Stimulated activated naive CD4-positive, alpha-beta T cell (primary cell): ENCODE measurements at places on chromosomes 16 and 17.

DNA sequence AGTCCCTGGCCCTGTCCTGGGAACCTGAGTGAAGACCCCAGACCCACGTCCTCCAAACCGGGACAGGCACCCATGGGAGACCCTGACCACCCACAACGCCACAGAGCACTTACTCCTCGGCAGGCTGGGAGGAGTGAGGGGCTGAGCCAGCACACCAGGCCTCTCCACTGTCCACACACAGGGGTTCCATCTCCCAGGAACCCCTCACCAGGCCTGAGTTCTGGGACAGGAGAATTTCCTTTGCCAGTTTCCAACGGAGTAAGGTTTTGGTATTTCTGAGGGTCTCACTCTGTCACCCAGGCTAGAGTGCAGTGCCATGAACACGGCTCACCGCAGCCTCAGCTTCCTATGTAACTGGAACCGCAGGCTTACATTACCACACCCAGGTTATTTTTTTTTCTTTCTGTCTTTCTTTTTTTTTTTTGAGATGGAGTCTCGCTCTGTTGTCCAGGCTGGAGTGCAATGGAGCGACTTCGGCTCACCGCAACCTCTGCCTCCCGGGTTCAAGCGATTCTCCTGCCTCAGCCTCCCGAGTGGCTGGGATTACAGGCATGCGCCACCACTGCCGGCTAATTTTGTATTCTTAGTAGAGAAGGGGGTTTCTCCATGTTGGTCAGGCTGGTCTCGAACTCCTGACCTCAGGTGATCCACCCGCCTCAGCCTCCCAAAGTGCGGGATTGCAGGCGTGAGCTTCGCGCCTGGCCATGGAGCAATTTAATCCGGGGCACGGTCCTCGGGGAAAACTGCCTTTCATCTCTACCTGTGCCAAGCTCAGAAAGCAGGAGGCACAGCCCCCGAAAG lies 1.6 kb downstream of the PGAP6 start:
- DNase-seq = peak; percentile 17

DNA sequence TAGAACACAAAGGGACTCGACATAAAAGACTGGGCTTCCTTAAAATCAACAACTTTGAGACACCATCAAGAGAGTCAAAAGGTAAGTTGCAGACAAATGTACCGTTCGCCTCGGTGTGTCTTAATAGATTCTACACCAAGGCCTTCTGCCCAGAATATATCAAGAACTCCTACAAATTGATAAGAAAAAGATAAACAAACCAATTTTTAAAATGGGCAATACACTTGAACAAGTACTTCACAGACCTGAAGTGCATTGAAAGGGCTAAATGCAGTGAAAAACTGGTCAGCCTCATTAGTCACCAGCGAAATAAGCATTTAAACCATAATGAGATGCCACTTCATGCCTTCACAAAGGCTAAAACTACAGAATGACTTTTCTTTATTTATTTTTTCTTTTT lies 20.4 kb upstream of the BAHCC1 start:
- no peak for DNase-seq

GRCh38 chr16:5598793-5599192 lies 501.2 kb upstream of the EEF2KMT start:
- no peak for DNase-seq

DNA sequence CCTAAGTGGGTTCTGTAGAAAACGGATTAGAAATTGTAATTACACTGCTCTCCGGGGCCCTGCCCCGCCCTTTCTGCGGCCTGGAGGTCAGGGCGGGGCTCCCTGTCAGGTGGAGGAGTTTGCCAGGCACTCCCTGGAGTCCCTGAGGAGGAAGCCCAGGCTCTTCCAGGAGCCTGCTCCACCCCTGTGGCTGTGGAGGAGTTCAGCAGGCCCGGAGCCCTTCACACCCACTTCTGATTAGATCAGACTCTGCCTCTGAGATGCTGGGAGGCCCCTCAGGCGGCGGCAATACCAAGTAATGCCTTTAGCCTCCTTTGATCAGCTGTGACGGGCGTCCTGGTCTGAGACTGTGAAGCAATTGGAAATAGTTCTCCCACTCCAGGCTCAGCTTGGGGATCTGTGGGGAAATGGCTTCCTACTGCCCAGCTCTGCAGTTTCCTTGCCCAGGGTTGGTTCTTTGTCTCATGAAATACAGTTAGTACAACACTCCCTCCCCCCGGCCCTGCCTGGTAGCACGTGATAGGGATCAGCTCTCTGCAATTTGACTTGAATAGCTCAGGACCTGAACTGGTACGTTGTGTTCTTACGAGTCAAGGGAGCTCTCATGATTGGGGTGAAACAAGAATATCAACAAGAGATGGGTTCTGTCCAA lies 22.3 kb downstream of the BAIAP2 start:
- no peak for DNase-seq

DNA sequence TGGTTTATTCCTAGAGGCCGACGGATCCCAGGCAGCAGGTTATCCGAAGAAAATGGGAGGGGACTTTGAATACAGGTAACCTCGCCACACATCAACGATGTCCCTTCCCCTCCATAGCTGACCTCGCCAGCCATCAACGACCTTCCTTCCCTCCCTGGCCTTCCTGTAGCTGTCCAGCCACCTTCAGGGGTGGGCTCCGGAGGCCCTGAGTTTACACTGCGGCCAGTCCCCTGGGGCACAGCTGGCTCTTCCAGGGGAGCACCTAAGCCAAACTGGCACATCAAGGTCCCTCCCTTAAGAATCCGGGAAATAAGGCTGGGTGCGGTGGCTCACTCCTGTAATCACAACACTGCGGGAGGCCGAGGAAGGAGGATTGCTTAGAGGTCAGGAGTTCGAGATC lies 10.1 kb upstream of the RPH3AL start:
- DNase-seq = no peak

DNA sequence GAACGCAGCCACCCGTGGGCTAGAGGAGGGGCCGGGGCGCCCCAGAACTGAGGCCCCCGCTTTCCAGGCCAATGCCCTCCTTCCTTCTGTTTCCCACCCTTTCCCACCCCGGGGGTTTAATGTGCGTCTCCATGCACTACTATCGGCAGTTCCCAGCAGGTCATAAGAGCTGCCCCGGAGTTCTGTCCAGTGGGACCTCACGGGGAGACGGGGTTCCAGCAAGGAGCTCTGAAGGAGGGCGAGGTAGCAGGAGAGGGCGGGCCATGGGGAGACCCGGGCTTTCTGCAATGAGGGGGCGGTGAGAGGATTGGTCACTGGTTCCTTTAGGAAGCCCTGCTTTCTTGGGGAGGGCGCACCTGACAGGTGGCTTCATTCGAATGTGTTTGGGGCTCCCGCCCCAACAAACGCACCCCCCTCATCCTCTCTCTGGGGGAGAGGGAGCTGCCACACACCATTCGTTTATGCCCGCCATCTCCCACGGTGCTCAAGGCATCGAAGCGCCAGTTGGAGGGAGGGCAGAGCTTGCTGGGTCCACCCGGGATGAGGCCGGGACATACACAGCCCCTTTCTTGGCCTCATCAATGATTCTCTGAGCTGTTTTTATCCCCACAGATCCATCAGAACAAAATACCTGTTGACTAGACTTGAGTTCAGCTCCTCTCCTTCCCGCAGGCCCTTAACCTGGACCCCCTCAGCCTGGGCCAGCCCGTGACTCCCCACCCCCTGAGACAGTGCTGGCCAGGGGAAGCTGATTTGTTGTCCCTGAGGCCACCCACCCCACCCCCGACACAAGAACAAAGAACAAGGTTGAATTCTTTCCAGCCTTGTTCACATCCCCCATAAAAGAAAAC lies 44.1 kb downstream of the SLC7A5 start:
- no peak for DNase-seq

DNA sequence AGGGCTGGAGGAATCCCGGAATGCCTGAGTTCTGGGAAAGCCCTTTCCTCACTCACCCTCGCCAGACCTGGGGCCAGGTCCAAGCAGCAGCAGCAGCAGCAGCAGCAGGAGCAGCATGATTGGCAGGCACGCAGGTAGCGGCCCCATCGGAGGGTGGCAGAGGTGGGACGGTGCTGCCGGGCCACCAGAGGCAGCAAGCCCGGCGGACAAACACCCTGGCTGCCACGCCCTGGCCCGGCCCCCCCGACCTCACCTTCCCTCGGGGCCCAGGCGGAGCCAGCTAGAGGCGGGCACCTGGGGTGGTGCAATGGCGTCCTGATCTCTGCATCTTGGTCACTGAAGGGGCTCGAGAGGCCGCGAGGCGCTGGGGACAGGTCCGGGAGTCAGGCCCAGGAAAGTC lies 122.4 kb downstream of the LAT start:
- DNase-seq = no peak
